ENCODE measurements at places on chromosomes 3 and 15.

GRCh38 chr3:13686367-13687160 lies 137.6 kb downstream of the FBLN2 start:
- no peak for DNase-seq

GRCh38 chr3:15815696-15816095 lies 17.9 kb upstream of the ANKRD28 start:
- DNase-seq, result no peak

DNA sequence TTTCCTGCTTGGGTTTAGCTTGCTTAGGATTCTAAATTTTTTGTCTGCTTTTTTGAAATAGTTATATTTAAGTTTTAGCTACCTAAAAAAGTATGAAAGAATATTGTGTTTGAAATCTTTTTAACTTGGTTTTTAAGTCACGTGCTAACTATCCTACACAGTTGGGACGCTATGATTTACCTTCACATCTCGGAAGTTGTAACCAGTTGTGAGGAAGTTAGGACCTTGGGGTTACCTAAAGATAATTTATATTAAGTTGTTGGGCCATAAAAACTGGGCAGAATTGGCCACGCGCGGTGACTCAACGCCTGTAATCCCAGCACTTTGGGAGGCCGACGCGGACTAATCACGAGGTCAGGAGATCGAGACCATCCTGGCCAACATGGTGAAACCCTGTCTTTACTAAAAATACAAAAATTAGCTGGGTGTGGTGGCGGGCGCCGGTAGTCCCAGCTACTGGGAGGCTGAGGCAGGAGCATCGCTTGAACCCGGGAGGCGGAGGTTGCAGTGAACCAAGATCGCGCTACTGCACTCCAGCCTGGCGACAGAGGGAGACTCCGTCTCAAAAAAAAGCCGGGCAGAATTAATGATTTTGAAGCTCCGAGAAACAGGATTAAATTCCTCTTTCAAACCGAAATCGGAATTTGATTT lies 1.0 kb downstream of the ZFAND6 start:
- DNase-seq, result no peak

DNA sequence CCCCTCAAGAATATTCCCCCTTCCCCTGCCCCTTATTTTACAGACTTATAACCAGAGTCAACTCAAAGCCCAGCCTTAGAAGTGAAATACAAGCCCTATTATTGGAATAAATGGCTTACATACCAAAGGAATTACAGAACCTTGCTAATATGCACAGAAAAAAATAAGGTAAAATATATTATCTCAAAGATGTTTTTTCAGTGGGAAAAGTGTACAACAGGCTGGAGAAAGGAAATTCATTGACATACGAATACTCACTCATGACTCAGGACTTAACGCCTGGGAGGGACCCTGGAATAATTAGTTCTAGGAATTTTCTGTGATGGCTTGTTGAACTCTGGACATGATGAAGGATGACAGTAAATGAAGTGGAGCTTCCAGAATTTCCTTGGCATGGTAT lies 27.0 kb downstream of the ARL14 start:
- DNase-seq, result no peak

GRCh38 chr15:101844916-101845315 lies 32.9 kb downstream of the OR4F15 start:
- DNase-seq, result no peak

DNA sequence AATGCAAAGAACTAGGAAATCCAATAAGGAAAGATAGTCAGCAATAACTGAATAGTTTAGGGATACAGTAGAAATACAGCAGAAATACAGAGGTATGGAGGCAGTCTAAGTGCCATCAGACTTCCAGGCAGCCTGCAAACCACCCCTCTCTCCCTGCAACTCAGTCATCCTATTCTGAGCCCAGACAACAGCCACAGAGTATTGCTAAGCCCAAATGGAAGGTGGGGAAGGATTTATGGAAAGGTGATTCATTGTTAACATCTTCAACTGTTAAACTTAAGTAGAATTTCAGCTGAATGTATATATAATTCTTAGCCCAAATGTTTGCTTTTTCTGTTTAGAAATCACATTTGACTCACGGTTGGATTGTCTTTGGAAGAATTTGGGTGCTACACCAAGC lies 300.4 kb downstream of the RBMS3 start:
- DNase-seq, result no peak

GRCh38 chr15:89144491-89144890 lies 56.2 kb downstream of the ABHD2 start:
- no peak for DNase-seq

DNA sequence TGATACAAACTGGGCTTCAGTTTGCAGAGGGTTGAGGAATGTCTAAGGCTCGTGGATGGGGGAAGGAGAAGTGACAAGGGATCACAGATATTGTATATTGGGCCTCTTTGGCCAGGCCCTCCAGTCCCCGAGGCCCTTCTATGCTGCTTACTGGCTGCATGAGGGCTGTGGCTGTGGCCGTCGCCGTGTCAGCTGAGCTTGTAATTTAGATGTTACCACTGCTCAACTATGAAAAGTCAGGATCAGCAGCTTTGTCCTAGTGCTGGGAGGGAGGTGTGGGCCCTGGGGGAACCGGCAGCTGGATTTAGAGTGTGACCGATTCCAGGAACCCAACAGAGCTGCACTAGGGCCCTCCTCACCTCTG lies 51.6 kb downstream of the CACNA1D start:
- DNase-seq, result no peak

- peak; percentile 49 for DNase-seq
Observed at GRCh38 chr3:28575746-28576613, 227.4 kb upstream of the AZI2 start.

DNA sequence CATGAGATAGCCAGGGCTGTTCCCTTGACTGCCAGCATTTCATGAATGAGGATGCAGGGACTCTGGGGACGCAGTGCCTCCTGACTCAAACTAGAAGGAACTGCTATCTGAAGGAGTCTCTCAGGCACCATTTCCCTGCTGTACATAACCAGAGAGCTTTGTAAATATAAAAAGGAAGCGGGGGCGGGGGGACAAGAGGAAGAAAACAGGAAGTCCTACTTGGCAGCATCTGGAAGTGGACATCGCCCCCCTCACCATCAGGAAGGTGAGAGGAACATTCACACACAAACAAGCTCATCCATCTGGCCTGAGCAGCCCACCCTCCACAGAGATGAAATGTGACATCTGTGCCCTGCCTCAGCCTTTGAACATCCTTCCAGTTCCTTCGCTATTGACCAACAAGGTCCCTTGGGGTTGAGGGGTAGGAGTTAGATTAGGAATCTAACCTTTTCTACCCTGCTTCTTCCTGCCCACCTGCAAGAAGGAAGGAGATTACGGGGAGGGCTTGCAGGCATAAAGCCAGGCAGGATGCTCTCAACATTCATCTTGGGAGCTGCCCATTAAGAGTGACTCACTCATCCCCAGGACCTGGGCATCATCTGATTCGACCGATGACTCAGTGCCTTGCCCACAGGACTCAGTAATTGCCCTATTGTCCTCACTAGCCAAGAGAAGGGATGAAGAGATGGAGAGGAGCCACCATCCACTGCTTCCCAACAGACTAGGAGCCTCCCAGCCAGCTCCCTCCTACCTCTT lies 31.9 kb downstream of the SH3BP5 start:
- no peak for DNase-seq

DNA sequence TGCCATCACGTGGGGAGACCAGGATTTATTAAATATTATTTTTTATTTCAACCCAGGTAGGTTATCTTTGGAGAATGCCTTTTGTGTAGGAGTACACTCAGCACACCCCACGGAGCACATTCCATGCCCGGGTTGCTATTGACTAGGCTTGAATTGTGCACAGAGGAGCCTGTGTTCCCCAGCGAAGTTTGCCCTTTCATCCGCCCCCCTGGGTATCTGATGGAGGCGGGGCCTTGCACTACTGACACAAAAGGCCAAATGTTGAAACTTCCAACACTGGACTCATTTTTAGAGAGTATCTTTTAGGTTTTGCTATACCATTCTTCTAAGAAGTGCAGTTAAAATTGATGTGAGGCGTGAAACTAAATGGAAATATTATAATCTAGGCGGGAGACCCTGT lies 39.3 kb upstream of the PPP4R2 start:
- peak; percentile 74 for DNase-seq

DNA sequence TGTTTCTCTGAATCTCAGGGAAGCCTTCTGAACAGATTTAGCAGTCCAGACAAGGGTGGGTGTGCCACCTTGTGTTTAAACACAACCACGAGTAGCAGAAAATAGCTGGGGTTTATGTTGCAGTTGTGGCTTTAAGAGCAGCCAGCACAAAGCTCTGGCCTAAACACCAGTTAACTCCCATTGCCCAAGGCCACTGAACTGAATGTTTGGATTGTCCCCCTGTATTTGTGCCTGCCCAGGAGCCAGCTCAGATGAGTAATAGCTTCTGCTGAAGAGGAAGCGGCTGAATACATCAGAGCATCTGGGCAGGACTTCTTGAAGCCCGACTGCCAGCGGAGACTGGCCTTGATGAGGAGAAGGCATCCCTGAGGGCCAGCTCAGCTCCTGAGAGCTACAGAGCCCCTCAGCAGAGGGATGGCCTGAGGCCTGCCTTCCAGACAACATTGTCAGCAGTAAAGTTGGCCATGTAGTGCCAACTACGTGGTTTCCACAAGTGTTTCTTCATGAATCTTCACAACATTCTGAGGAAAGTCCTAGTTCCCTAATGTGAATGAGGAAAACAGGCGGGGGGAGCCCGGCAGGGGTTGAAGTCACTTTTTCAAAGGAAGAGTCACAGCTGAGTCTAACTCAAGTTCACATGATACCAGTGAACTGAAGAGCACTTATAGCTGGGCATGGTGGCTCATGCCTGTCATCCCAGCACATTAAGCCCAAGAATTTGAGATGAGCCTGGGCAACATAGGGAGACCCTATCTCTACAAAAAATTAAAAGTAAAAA lies 65.8 kb upstream of the ZBTB38 start:
- no peak for DNase-seq

DNA sequence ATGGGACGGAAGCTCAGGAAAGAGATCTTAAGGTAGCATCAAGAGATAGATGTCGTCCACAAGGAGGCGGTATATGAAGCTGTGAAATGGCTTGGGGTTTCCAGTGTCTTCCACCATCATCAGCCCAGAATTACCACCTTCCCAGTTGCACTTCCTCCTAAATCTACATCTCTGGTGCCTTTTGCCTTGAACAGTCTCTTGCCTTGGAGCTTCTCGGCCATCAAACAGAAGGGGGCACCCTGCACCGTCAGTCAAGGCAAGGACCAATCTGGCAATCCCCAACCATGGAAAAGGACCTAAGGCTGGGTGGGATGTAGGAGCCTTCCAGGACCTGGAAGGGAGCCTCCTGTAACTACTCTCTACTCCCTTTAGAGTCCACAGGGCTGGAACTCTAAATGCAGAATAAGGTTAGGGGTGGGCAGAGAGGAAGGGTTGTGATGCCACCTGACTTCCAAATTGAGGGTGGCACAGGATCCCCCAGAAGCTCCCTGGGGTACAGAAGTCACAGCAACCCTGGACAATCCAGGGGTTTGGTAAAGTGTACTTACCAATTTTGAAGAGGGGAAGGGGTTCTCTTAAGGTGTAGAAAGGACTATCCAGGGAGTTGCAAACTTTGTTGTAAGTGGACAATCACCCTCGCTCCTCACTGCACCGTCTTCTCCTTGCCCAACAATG lies 1.0 kb upstream of the RYR3 start:
- no peak for DNase-seq

- DNase-seq, result no peak
Observed at GRCh38 chr3:67558426-67558825, 96.0 kb downstream of the SUCLG2 start.

DNA sequence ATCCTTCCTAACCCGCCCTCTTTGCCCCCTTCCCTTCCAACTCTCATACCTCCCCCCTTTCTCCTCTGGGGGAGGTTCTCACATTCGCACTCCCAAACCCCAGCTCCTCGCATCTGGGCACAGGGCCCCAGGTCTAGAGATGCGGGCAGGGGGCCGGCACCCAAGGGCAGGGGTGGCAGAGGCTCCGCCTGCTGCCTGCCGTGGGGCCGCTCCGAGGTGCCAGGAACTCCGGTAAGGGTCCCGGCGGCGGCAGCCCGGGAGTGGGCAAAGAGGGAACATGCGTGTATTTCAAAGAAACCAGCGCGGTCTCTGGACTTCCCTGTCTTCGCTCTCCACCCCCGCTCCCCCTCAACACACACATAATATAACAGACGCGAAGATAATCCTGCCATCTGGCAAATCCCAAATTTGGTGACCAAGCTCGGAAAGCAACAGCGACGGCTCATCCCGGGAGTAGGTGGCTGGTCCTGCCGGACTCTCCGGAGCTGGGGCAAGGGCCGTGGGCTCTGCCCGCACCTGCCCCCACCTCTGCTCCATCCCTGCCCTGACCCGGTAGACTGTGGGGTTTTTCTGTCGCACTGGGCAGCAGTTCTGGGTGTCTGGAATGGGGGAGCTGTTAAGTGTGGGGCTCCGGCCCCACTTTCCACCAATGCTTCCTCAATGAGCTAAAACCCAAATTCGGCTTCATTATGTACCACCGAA lies 31.0 kb downstream of the NR2F2 start:
- no peak for DNase-seq

- DNase-seq, result no peak
Observed at GRCh38 chr3:22122567-22122966, 371.6 kb upstream of the ZNF385D start.

GRCh38 chr3:143502081-143502480 lies 346.2 kb downstream of the SLC9A9 start:
- no peak for DNase-seq

GRCh38 chr3:20064387-20064786 lies 24.1 kb downstream of the KAT2B start:
- DNase-seq, result no peak

- no peak for DNase-seq
Observed at GRCh38 chr15:31390029-31390428, 63.4 kb downstream of the KLF13 start.

DNA sequence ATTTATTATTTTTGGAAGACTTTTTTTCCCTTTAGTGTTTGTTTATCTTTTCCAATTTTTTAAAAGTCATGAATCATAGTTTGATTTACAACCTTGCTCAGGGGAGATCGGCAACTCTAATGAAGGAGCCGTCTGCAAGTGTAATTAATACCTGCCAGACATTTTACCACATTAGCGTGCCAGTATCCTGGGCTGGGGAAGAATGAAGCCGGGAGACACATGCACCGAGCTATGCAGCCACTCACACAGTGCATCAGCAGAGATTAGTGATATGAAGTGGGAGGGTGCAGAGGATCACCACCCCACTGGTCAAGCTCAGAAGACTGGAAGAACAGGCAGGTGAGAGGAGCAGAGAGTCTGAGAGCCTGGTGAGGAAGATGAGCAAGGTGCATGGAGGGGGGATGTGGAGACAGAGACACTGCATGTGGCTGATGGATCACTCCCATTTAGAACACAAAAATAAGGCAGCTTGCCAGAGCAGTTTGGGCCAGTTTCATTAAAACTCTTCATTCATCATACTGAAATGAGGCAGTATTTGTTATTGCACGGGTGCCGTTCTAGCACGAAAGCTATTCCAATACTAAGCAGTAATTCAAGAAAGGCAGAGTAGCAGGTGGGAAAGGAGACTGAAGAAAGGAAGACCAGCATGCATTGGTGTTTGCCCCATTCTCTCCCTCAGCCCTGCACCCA lies 821.6 kb downstream of the TUSC7 start:
- DNase-seq, result no peak

Data from hypothalamus (tissue), 51 donors.